ENCODE measurements at places on chromosomes 3 and 15.

DNA sequence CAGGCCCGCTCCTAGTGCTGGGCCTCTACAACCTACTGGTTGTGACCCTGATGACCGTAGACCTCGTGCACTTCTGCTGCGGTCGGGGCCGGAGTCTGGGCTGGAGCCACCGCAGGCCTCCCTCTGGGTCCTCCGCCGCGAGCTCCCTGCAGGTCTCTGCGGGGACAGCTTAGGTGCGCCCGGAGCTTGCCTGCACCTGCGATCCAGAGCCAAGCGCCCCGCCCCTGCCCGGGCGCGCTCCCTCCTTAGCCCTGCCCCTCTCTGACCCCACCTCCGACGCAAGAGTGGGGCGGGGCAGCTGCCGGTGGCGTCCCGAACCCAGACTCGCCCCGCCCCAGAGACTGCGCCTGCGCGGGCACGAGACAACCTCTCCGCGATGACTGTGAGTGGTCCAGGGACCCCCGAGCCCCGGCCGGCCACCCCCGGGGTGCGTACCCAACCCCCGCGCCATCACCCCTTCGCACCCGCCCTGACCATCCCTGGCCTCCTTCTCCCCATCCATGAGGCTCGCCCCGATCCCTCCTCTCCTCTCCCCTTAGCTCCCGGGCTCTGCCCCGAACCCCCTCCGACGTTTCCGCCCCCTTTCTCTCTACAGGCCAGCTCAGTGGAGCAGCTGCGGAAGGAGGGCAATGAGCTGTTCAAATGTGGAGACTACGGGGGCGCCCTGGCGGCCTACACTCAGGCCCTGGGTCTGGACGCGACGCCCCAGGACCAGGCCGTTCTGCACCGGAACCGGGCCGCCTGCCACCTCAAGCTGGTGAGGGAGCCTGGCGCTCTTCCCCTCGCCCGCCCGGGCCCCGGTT lies at the start of gene UNC45A:
Gene UNC45A (plus strand): TSS at position 337 of the 803 bp plus-strand sequence. CDS start 40 bp downstream, at position 377.
- DNase-seq: peak; percentile 89

DNA sequence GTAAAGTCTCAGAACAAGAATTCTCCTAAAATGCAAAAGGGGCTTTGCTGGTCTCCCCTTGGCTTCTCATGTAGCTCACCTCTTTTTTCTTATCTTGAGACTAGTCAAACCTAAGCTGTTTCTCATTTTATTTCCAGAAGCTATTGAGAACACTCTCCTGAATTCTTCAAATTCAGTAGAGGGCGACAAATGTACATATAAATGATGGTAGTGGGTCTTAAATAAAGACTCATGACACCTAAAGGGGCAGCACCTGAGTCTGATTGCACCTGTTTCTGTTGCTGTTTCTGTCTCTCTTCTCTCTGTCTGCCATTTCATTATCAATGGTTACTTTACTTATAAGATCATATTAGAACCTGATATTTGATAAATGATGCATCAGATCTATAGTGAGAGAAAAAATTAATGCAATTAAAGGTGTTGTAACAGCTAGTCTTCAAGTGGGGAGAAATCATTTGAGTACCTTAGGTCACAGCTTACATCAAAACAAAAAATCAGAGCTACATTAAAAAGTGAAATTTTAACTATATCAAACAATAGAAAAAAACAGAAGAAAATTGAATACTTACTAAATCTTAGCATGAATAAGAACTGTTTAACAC lies 7.0 kb downstream of the ADIPOQ start:
- DNase-seq: no peak

GRCh38 chr3:137588871-137589270 lies 175.2 kb upstream of the SOX14 start:
- no peak for DNase-seq

GRCh38 chr3:179318876-179319275 lies 4.0 kb upstream of the ZNF639 start:
- DNase-seq: no peak

GRCh38 chr3:150968341-150969035 lies 4.0 kb downstream of the CLRN1 start:
- DNase-seq: no peak

GRCh38 chr3:10546181-10546624 lies 40.8 kb upstream of the ATP2B2 start:
- no peak for DNase-seq

Data from muscle of arm (tissue), 14 donors.